ENCODE measurements at places on chromosomes 13 and 19. TPM values are rescaled to one million over a fixed set of nuclear protein-coding genes. Genes with fewer than 3 reads are reported as not detected.

The IRGC gene
- total RNA-seq, result not detected

The KLK5 gene
- not detected for total RNA-seq

The CBY2 gene
- not detected for total RNA-seq

The MYO1F gene
- total RNA-seq, result 0.23 TPM

The ZNF560 gene
- under 0.01 TPM for total RNA-seq

The ZNF835 gene
- total RNA-seq, result 0.08 TPM

The HTR2A gene
- total RNA-seq, result 7.5 TPM

The CLDND2 gene
- total RNA-seq, result not detected

The APOC4 gene
- total RNA-seq, result not detected

The FFAR3 gene
- total RNA-seq, result not detected

The CHAF1A gene
- 6.3 TPM for total RNA-seq

The CGB1 gene
- total RNA-seq, result not detected

The ZNF816 gene
- 8.8 TPM for total RNA-seq

The CGB2 gene
- not detected for total RNA-seq

The CEACAM1 gene
- total RNA-seq, result not detected

The ZNF497 gene
- total RNA-seq, result 0.68 TPM

The ADGRE3 gene
- total RNA-seq, result not detected

The GNG7 gene
- total RNA-seq, result 0.38 TPM

The TUBA3C gene
- not detected for total RNA-seq

The MEX3D gene
- 29.7 TPM for total RNA-seq

The SIGLEC12 gene
- total RNA-seq, result not detected

The CTXN1 gene
- total RNA-seq, result 2.8 TPM

The DIRAS1 gene
- total RNA-seq, result 1.2 TPM

The SPHK2 gene
- total RNA-seq, result 3.3 TPM

The CD22 gene
- total RNA-seq, result 0.70 TPM

The RASIP1 gene
- 0.59 TPM for total RNA-seq

The PSG11 gene
- not detected for total RNA-seq

All from smooth muscle cell of the coronary artery (primary cell).